ENCODE measurements at places on chromosomes 3 and 15. TPM values are rescaled to one million over a fixed set of nuclear protein-coding genes. Genes with fewer than 3 reads are reported as not detected.

- DNase-seq: no peak
Observed at GRCh38 chr3:56282341-56282740, 185.9 kb downstream of the ERC2 start.

DNA sequence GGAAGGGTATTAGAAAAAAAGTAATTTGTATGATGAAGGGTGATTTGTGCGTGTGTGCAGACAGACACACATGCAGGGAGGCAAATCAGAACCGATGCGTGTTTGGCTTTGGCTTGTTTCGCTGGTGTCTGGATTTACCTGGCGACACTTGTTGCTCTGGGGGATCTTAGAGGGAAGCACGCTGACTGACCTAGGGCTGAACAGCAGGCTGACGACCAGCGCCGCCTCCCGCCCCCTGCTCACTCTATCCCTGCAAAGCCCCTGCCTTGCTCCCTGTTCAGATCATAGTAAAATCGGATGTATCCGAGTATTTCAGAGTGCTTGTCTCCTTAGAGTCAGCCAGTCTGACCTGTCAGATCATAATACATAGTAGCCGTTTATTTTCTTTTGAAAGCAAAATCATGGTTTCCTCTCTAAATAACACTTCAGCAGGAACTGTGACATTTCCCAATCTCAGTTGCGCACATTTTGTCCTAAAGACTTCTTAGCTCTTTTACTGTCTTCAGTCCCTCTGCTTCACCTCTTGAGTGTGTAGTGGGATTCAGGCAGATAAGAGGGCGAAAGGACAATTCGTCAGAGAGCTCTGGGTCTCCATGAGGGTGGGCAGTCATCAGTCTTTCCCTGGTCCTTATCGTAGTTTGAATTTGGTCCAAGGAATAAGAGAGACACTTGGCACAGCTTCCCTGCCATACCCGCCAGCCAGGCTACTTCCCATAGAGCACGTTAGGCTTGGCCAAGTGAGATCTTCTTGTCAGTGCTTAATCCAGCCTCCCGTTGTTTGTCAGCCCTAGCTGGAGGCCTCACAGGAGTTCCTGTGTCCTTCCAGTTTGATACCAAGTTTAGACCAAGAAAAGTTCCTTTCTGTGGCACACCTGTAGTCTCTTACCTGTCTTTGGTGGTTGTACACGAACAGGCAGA lies 97.4 kb downstream of the PGPEP1L start:
- DNase-seq: no peak

The CD276 gene
- 67.6 TPM for total RNA-seq

The TMEM108 gene
- total RNA-seq: 0.41 TPM

The ULK3 gene
- 72.2 TPM for total RNA-seq

GRCh38 chr15:38320866-38321265 lies 68.2 kb downstream of the SPRED1 start:
- no peak for DNase-seq

The MINAR1 gene
- total RNA-seq: 0.95 TPM
